Adrenal gland (tissue), 19 donors: ENCODE measurements at places on chromosomes 4 and X. TPM values are rescaled to one million over a fixed set of nuclear protein-coding genes. Genes with fewer than 3 reads are reported as not detected.

DNA sequence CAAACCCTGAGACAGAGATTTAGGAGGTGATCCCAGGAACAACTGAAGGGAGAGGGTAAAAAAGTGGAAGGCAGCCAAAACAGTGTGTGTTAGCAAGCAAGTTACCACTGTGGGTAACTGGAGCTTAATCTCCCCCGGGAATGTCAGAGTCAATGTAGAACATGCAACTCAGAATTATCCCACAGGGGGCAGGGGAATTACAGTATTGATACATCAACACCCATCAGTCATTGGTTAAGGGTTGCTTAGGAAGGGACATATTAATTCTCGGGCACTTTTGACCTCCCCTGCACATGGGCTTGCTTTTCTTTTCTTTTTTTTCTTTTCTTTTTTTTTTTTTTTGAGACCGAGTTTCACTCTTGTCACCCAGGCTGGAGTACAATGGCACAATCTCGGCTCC, 29.3 kb downstream of the CXorf58 start:
- H3K36me3 ChIP-seq = no peaks in the 10 kb centered on the region
- no peak overlapping the region for H3K4me3 ChIP-seq
- H3K27ac ChIP-seq = no peak overlapping the region
- DNase-seq = no peak

- DNase-seq = peak; percentile 85
- peaks cover 4% of the 10 kb centered on the region for H3K4me1 ChIP-seq
- no peak overlapping the region for H3K27ac ChIP-seq
- no peak overlapping the region for H3K4me3 ChIP-seq
- peaks cover 4% of the 10 kb centered on the region for H3K27me3 ChIP-seq
- no peaks in the 10 kb centered on the region for H3K36me3 ChIP-seq
Observed at GRCh38 chrX:68440940-68441339, 7.6 kb upstream of the OPHN1 start.

GRCh38 chr4:1795299-1796195, 2.5 kb downstream of the FGFR3 start:
- H3K4me1 ChIP-seq = peaks cover 16% of the 10 kb centered on the region
- DNase-seq = no peak
- H3K36me3 ChIP-seq = no peaks in the 10 kb centered on the region
- H3K27ac ChIP-seq = no peak overlapping the region
- peaks cover 33% of the 10 kb centered on the region for H3K27me3 ChIP-seq

GRCh38 chr4:183801457-183802165, 103.5 kb upstream of the STOX2 start:
- H3K4me3 ChIP-seq = no peak overlapping the region
- H3K27ac ChIP-seq = no peak overlapping the region
- DNase-seq = no peak
- peaks cover 9% of the 10 kb centered on the region for H3K4me1 ChIP-seq
- peaks cover 30% of the 10 kb centered on the region for H3K27me3 ChIP-seq

DNA sequence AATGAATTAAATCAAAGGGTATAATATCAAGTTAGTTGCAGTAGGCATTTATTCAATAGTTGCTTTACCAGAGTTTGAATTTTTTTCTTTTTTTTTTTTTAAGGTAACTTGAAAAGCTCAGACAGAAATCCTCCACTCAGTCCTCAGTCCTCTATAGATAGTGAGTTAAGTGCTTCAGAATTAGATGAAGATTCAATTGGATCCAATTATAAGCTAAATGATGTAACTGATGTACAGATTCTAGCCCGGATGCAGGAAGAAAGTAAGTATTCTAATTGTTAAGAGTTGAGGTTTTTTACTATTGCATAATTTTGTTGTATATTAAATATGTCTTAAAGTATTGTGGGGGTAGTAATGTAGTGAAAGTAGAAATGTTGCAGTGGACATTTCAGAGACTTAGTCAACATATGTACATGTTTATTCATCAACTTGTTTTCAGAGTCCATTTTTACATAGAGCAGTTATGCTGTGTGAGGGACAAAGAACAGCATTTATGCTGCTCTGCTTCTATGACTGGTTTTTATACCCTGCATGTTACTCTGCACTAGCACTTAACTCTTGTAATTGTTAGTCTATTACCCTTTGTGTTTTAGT, 38.4 kb downstream of the SLAIN2 start:
- no peak for DNase-seq
- no peak overlapping the region for H3K27ac ChIP-seq
- no peaks in the 10 kb centered on the region for H3K27me3 ChIP-seq
- H3K4me1 ChIP-seq = peaks cover 14% of the 10 kb centered on the region
- no peaks in the 10 kb centered on the region for H3K36me3 ChIP-seq

- H3K36me3 ChIP-seq = no peaks in the 10 kb centered on the region
- H3K4me1 ChIP-seq = no peaks in the 10 kb centered on the region
- H3K4me3 ChIP-seq = no peak overlapping the region
- H3K27ac ChIP-seq = no peak overlapping the region
Observed at GRCh38 chr4:169070895-169071218, 60.8 kb upstream of the CBR4 start.

DNA sequence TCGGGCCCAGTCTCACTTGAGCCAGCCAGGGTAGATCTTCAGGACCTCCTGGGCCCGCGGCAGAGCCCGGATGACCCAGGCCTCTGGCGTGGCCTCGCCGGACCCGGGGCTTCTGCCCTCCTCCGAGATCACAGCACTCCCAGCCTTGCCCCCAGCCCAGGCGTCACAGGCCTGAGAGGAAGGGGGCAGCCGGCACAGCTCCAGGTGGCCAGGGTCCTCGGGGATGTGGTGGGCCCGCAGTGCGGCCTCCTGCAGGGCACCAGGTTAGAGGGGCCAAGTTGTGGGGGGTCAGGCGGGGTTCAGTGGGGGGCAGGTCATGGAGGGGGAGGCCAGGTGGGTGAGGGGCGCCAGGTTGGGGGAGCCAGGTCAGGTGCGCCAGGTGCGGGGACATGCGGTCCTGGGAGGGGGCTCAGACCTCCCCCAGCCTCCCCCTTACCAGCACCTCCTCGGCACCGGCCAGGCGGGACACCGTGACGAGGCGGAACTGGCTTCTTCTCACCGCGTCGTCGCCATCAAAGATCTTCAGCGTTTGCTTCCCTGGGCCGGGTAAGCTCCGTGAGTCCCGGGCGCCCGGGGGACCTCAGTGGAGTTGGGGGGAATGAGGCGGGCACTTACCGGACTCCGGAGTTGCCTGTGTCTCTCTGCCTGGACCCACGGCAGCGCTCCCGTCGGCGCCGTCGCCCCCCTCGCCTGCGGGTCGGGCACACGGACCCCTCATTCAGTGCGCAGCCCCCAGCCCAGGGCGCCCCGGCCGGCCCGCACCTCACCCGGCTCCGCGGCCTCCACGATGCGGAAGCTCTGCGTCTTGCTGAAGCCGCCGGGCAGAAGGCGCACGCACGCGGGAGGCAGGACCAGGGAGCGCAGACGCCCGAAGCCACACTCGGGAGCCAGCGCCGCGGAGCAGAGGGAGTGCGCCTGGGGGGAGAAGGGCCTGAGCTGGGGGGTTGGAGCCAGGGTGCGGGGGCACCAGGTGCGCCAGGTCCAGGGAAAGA, 6.0 kb downstream of the DGKQ start:
- H3K4me1 ChIP-seq = peaks cover 8% of the 10 kb centered on the region
- no peak overlapping the region for H3K4me3 ChIP-seq
- DNase-seq = no peak
- H3K27me3 ChIP-seq = no peaks in the 10 kb centered on the region

DNA sequence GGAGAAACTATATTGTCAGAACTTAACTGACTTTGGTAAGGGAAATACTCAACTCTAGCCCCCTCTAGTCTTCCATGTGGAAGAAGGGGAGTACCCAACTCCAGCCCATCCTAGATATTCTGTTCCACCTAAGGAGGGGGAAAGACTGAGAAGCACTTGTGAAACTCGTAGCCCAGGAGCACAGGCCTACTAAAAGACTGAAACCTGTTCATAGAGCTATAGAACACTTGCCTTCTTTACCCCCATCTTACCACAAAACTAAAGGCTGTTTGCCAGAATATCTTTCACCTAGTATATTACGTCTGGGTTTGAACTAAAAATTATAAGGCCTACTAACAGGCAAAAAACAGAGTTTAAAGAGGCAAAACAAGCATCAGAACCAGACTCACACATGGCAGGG, 15.5 kb downstream of the CLDN22 start:
- H3K27ac ChIP-seq = no peak overlapping the region
- H3K4me1 ChIP-seq = no peaks in the 10 kb centered on the region
- no peak overlapping the region for H3K4me3 ChIP-seq
- H3K27me3 ChIP-seq = no peaks in the 10 kb centered on the region
- no peak for DNase-seq
- H3K36me3 ChIP-seq = no peaks in the 10 kb centered on the region

DNA sequence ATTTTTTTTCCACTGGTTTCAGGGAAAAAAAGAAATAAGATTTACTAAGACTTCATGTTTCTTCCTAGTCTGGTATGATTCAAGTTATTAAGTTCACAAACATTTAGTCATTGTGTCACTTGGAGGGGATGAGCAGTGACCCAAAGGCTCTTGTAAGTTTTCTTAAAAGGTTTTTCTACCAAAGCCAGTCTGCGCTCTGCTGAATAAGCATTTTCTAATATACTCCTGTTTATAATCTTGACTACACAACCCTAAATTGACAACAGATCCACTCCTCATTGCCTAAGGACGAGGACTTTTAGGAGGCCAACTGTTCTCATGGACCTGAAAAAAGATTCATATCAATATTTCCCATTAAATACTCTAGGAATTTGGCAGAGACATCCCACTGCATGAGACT, 161.1 kb upstream of the TLL1 start:
- no peaks in the 10 kb centered on the region for H3K27me3 ChIP-seq
- H3K36me3 ChIP-seq = no peaks in the 10 kb centered on the region
- no peak overlapping the region for H3K4me3 ChIP-seq
- no peak overlapping the region for H3K27ac ChIP-seq

- no peak overlapping the region for H3K4me3 ChIP-seq
- no peaks in the 10 kb centered on the region for H3K36me3 ChIP-seq
- DNase-seq = no peak
- no peaks in the 10 kb centered on the region for H3K4me1 ChIP-seq
- H3K27me3 ChIP-seq = no peaks in the 10 kb centered on the region
Observed at GRCh38 chr4:145564540-145564939, 54.6 kb upstream of the MMAA start.

DNA sequence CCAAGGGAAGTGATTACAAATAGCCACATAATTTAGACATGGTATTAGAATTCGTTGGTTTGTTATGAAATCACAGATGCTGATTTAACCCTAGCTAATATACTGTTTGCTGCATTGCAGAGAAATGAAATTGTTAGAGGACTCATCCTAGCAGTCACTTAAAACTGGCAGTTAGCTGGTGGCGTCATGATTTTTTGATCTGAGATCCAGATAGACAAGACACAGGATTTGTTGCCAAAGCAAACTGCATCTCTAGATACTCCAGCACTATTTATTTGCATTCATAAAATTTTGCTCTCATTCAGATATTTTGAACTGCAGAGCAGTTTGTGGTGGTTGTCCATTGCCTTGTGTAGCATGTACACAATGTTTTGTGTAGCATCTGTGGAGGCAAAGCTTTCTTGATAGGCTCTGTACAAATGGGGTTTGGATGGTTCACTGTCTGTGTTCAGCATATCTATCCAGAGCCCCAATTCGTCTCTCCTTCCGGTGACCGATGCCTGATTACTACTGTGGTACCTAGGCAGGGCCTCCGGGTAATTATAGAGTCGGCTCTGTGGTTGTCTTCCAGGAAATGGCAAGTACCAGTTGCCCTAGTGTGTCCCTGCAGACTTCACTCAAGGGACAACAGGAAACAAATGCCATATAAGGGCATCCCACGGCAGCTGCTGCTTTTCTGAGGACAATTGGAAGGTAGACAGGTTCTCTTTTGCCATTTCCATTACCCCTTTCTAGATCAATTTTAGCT, 30.1 kb upstream of the SPARCL1 start:
- no peaks in the 10 kb centered on the region for H3K27me3 ChIP-seq
- H3K4me3 ChIP-seq = no peak overlapping the region
- H3K4me1 ChIP-seq = no peaks in the 10 kb centered on the region
- H3K27ac ChIP-seq = no peak overlapping the region
- no peak for DNase-seq

- no peaks in the 10 kb centered on the region for H3K4me1 ChIP-seq
- H3K36me3 ChIP-seq = no peaks in the 10 kb centered on the region
- peak overlapping the region; percentile 92 for H3K27ac ChIP-seq
- H3K4me3 ChIP-seq = peak overlapping the region; percentile 24
- H3K27me3 ChIP-seq = no peaks in the 10 kb centered on the region
Observed at GRCh38 chrX:12975991-12976558, 1.2 kb downstream of the TMSB4X start.

GRCh38 chr4:12884846-12885796, 599.0 kb downstream of the RAB28 start:
- H3K27ac ChIP-seq = no peak overlapping the region
- H3K36me3 ChIP-seq = no peaks in the 10 kb centered on the region
- no peaks in the 10 kb centered on the region for H3K4me1 ChIP-seq
- H3K4me3 ChIP-seq = no peak overlapping the region
- DNase-seq = no peak

DNA sequence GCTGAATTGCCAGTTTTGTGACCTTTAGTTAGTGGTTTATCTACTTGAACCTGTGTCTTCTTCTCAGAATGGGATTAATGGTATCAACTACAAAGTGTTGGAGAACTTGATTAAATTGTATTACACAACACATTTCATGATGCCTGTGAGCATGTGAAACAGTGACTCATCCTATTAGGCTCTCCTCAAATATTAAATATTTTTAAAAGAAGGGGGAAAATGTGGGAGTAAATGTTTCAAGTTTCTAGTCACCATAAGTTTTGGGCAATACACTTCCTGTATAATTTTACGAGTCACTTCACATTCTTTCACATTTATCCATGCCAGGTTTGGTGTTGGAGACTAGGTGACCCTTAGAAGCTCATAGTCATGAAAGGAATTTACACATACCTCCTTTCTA, 147.0 kb downstream of the HS3ST1 start:
- DNase-seq = no peak
- no peaks in the 10 kb centered on the region for H3K4me1 ChIP-seq
- H3K27me3 ChIP-seq = no peaks in the 10 kb centered on the region
- no peaks in the 10 kb centered on the region for H3K36me3 ChIP-seq
- no peak overlapping the region for H3K4me3 ChIP-seq
- H3K27ac ChIP-seq = no peak overlapping the region

DNA sequence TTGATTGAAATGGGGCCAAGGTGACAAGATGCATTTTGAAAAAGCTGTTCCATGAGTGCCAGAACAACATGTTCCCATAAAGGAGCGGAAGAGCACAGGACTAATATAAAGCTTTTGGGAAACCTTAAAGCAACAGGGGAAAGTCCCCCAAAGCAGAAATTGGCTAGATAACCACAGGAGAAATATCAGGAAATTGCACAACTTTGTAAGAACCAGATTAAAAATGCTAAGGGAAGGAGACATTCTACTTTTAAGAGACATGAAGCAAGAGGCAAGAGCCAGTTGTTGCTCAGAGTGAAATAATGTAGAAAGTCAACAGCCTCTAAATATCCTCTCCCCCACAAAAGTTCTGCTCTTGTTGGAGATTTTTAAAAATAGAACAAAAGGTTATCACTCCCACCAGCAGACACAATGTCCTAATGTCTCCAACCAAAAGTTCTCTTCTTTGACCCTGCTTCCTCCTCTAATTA, 85.2 kb upstream of the LNX1 start:
- H3K27me3 ChIP-seq = no peaks in the 10 kb centered on the region
- peaks cover 7% of the 10 kb centered on the region for H3K4me1 ChIP-seq
- no peak for DNase-seq
- no peak overlapping the region for H3K4me3 ChIP-seq
- H3K36me3 ChIP-seq = no peaks in the 10 kb centered on the region

GRCh38 chr4:47674144-47674543, 163.7 kb downstream of the CORIN start:
- H3K4me1 ChIP-seq = no peaks in the 10 kb centered on the region
- H3K4me3 ChIP-seq = no peak overlapping the region
- H3K27me3 ChIP-seq = no peaks in the 10 kb centered on the region

Gene CCDC149
- 5.9 TPM for total RNA-seq

Gene GAB3
- total RNA-seq = 4.3 TPM

Gene GLOD5
- total RNA-seq = not detected

Gene PLP1
- 5.8 TPM for total RNA-seq

Gene CXXC4
- total RNA-seq = 1.4 TPM
